Activated T-cell treated with anti-CD3 and anti-CD28 coated beads, Interleukin-2, amount 50 U/mL, for 72 hours (primary cell): ENCODE measurements at places on chromosomes 1 and 21. TPM values are rescaled to one million over a fixed set of nuclear protein-coding genes. Genes with fewer than 3 reads are reported as not detected.

Gene TRAF3IP3
- 157 TPM for total RNA-seq

Gene LY9
- 19.0 TPM for total RNA-seq

Gene LHX8
- total RNA-seq, result not detected

Gene MAP3K21
- 2.7 TPM for total RNA-seq

Gene OR2AK2
- 0.35 TPM for total RNA-seq

Gene AGT
- not detected for total RNA-seq

Gene SLC5A9
- total RNA-seq, result not detected

Gene APCS
- not detected for total RNA-seq

Gene LRRC53
- not detected for total RNA-seq

Gene SYNC
- total RNA-seq, result not detected
